WTC11 (cell line): ENCODE measurements at places on chromosomes 16 and 17. TPM values are rescaled to one million over a fixed set of nuclear protein-coding genes. Genes with fewer than 3 reads are reported as not detected.

NPIPB6 gene
- total RNA-seq = 0.83 to 2.6 TPM (median 2.5 TPM) in 3 replicates

LGALS3BP gene
- total RNA-seq = 57.9 to 88.6 TPM (median 86.9 TPM) in 3 replicates

MTMR4 gene
- 30.2 to 32.5 TPM (median 30.8 TPM) in 3 replicates for total RNA-seq

CPNE7 gene
- 42.6 to 62.4 TPM (median 55.6 TPM) in 3 replicates for total RNA-seq

KRT17 gene
- total RNA-seq = 0.53 to 1.5 TPM (median 0.92 TPM) in 3 replicates

LRRC46 gene
- 0.09 to 0.39 TPM (median 0.30 TPM) in 3 replicates for total RNA-seq

KLHL36 gene
- total RNA-seq = 55.7 to 56.1 TPM (median 55.8 TPM) in 3 replicates

ZNF469 gene
- 1.8 to 3.2 TPM (median 2.4 TPM) in 3 replicates for total RNA-seq

BEAN1 gene
- total RNA-seq = 0.07 TPM in 1 of 3 replicates, not detected in the others

LRRC37A gene
- 0.69 to 0.83 TPM (median 0.78 TPM) in 3 replicates for total RNA-seq

STAC2 gene
- 3.9 to 4.2 TPM (median 4.0 TPM) in 3 replicates for total RNA-seq

C17orf107 gene
- 8.2 to 8.7 TPM (median 8.7 TPM) in 3 replicates for total RNA-seq

ZP2 gene
- total RNA-seq = 0.07 TPM in 1 of 3 replicates, not detected in the others

DNA sequence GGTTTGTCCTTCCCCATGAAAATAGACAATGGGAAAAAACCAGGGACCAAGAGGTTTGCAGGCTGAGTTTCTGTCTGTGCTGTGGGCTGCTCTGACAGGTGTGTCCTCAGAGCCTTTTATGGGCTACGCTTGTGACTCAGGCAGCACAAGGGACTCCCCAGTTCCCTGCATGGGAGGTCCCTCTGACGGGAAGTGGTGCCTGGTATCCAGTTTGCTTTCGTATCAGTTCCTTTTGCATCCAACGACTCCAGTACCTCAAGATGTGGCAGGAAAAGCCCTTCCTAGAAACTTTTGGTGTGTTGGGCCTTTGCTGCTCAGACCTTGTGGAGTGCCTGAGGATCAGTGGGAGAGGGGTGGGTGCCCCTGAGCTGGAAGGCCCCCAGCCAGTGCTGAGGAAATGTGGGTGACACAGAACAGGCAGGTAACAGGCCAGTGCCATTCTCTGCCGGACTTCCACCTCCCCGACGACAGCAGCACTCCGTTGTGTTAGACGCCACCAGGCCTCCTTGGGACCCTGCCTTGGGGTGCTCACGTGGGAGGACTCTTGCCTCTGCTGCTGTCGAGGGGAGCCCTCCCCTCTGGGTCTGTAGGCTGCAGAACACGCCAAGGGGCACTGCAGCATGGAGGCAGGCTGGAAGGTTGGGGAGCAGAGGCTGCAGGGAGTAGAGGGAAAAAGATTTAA lies 38.4 kb upstream of the IRF8 start:
- DNase-seq = no peak

- DNase-seq = no peak
Measured at GRCh38 chr17:6070913-6071511, 833 bp downstream of the WSCD1 start.

GRCh38 chr17:55274355-55275255 lies 9.8 kb downstream of the HLF start:
- DNase-seq = no peak

DNA sequence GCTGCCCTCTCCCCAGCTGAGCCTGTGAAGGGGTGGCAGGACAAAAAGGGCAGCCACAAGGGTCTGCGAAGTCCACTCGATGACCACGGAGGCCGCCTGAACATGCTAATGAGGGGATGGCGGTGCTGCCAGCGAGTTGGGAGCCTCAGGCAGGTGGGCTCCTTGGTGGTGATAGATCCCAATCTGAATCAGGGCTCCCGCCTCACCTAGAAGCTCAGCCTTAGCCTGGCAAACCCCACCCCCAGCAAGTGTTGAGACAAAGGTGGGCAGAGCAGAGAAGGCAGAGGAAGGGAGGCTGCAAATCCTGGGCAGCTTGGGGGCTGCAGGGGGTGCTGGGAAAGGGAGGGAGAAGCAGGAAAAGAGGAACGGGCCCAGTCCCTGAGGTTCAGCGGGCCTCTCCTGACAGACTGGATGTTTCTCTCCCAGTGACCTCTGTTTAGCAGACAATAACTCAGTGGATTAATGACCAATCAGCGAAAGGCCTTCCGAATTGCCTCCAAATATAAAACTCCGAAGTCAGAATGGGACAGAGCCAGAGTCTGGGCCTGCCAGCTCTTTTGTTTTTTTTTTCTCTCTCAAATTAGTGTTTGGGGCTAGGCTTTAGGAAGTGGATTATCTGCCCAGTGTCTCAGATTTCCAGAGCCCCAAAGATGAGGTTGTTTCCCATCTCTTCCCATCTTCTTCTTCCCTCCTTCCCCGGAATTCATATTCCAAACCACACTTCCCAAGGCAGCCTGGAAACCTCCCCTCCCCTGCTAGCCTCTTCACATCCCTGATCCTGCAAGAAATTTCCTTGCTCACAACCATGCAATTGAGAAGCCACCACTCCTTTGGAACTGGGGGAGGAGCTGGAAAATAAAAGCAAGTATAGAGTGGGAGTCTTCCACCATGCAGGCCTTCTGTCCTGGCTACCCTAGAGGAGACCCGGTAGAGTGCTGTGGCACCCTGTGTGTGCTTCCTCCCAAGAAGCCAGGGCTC lies 15.2 kb upstream of the HOXB2 start:
- no peak for DNase-seq

DNA sequence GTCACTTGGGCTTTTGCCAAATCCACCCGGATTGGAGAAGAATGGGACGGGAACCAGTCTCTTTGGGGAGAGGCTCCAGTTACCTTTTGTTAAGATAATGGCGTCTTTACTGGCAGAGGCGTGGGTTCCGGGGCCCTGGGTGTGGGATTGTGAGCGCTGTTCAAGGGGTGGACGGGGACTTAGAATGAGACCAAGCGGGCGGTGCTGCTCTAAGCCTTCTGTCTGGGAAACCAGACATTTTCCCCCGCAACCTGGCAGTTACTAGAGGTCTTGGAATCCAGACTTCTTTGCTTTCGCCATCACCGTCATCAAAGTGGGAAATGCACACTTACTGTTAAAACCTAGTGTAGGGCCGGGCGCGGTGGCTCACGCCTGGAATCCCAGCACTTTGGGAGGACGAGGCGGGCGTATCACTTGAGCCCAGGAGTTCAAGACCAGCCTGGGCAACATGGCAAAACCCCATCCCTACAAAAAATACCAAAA lies 706 bp downstream of the TEN1 start:
- DNase-seq = no peak

GRCh38 chr17:79892457-79893241 lies 53.4 kb upstream of the CBX4 start:
- peak; percentile 8 for DNase-seq

GRCh38 chr17:57987581-57988300 lies at the start of gene VEZF1:
VEZF1 (minus strand) TSS chr17:57988254; CDS start chr17:57988111, 143 bp downstream.
- peak; percentile 76 for DNase-seq

- DNase-seq = no peak
Measured at GRCh38 chr16:72050769-72051464, 3.4 kb upstream of the HP start.

DNA sequence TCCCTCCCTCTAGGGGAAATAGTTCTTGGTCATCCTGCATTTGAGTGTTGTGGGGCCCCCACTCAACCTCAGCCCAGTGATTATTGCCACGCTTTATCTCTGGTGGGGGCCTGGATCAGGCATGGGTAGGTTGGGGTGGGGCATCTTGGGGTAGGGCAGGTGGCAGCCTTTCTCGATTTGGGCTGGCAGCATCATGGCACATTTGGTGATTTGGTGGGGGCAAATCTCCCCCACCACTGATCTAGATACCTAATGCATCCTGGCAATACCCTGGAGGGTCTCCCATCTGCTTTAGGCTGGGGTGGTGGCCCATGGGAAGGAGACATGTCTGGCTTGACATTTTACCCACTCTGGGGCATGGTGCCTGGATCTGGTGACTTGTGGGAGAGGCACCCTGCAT lies 40.2 kb downstream of the NLRP1 start:
- DNase-seq = no peak

GRCh38 chr16:67199011-67199807 lies at the start of gene ELMO3:
ELMO3 (plus strand) TSS chr16:67199131; CDS start chr16:67199327, 196 bp downstream.
- DNase-seq = peak; percentile 84

DNA sequence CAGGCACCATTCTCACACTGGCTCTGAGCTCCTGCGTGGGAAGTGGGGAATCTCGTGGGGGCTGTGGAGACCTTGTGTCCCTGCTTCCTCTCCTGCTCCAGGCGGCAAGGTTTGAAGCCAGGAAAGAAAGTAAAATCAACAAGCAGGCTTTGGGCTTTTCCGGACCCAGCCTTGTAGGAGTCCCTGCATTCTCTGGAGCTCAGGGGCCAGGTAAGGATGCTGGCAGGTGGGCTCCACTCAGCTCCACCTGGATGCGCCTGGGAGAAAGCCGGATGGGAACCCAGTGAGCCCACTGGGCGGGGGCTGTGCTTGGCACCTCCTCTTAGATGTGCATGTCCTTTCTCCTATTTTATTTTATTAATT lies 362.5 kb downstream of the SEC14L1 start:
- DNase-seq = peak; percentile 5

DNA sequence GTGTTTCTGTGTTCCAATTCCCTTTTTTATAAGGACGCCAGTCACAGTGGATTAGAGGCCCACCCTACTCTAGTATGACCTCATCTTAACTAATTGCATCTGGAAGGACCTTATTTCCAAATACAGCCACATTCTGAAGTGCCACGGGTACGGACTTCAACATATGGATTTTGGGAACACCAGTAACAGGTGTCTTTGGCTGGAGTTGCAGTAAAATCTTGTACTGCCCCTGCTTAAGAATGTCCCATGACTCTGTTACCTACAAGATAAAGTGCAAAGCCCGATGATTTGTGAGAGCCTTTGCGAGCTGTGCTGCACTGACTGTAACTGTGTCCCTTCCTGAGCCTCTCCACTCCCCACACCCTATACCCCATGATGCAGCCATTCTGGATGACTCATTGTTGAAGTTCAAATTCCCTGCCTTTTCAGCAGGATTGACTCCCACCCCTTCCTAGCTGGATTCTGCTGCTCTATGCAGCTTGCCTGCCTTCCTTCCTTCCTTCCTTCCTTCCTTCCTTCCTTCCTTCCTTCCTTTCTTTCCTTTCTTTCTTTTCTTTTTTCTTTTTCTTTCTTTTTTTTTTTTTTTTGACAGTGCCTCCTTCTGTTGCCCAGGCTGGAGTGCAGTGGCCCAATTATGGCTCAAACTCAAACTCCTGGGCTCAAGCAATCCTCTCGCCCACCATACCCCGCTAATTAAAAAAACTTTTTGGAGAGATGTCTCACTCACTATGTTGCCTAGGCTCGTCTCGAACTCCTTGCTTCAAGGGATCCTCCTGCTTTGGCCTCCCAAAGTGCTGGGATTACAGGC lies 2.1 kb downstream of the HCRT start:
- DNase-seq = no peak

GRCh38 chr16:55480228-55480655 lies 1.2 kb downstream of the MMP2 start:
- DNase-seq = peak; percentile 44

DNA sequence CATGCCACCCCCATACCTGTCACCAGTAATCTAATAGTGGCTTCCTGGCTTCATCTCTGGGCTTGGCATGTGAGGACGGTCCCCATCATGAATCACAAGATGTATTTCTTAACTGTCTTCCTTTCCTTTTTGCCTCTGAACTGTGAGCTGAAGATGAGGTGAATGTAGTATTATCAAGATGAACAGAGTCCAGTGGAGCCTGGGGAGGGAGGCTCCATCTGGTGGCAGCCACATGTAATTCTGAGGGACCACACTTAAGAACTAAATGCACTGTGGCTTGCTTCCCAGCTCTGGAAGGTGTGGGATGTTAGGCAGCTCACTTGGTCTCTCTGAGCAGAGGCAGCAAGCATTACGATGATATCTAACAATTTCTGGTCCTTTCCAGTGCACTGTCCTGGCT lies 354.9 kb upstream of the ASIC2 start:
- no peak for DNase-seq

DNA sequence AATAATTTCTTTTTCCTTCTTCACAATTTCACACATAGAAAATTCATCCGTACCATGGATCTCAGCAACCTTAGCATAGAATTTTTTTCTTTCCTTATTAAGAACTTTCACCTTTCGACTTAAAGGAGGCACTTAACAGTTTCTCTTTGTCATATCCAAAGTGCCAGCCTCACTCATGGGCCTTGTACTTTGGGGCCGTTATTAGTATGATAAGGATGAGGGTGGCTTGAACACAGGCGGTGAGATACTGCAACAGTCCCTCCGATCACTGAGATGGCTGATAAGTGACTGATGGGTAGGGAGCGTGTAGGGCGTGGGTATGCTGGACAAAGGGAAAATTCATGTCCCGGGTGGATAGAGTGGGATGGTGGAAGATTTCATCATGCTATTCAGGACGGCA lies 85.3 kb downstream of the OR1D5 start:
- DNase-seq = no peak

DNA sequence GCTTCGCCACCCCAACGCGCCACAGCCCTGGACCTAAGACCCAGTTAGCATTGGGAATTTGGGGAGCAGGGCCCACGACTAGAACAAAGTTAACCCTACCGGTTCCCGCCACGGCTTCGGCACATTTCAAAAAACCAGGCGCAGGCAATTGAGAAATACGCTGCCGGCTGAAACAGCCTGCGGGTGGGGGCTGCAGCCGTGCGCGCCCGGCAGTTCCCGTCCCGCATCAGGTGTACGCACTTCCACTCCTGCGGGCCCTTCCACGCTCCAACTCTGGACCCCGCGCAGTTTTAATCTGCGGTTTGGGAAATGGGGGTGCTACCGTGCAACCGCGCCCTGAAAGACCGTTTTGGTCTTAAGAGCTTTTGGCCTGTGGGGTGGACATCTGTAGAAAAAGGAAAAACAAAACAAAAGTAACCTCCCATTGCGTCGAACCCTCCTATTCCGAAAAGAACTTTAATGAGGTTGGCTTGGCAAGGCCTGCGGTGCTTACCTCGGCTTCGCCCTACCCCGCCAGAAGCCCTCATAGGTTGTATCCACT lies 7.1 kb downstream of the IRX5 start:
- DNase-seq = no peak

GRCh38 chr17:80316927-80317705 lies 56.5 kb downstream of the RNF213 start:
- DNase-seq = no peak

DNA sequence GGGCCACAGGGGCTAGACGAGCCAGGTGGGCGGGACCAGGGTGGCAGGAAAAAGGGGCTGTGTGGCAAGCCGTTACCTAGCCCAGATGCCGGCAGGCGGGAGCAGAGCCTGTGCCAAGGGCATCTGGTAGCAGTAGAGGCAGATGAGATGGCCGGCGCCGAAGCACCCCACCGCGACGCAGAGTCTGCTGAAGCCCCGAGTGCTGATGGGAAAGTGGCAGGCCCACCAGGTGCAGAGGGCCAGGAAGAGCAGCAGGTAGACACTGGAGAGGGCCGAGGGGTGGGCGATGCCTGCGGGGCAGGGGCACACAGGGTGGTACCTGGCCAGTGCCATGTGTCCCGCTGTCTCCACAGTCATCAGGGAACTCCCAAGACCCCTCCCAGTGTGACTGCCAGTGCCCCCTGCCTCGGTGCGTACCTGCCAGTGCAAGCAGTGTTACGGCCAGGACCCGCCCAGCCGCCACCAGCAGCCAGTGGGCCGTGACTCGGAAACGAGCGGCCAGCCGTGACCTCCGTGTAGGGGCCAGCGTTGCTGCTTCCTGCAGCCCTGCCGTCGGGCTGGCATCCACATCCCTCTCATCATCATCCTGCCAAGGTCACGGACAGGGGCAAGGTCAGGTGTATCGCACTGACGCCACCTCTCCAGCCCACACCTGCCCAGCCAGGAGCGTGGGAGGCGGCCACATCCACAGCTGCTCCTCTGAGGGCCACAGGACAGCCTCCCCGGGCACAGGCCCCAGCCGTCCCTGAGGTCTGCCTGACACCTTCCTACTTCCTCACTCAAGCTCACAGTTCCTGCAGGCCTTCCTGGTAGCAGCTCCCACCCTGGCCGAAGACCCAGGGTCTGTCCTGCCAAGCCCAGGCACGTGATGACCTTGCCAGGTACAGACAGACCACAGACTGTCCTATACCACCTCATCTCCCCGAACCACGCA lies 32.1 kb downstream of the CTU2 start:
- DNase-seq = no peak
